Activated naive CD8-positive, alpha-beta T cell treated with anti-CD3 and anti-CD28 coated beads, Interleukin-2, amount 50 U/mL, for 16 hours (primary cell): ENCODE measurements at places on chromosomes 4 and X.

DNA sequence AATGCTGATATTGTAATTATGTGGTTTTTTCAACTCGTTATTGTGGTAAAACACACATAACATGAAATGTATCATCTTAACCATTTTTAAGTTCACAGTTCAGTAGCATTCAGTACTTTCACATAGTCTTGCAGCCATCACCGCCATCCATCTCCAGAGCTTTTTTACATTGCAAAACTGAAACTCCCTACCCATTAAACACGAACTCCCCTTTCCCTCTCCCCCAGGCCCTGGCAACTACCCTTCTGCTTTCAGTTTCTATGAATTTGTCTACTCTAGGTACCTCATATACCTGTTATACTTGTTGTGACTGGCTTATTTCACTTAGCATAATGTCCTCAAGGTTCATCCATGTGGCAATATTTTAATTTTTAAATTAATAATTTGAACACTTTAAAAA lies 380.6 kb downstream of the MAPK10 start:
- no peak for DNase-seq

DNA sequence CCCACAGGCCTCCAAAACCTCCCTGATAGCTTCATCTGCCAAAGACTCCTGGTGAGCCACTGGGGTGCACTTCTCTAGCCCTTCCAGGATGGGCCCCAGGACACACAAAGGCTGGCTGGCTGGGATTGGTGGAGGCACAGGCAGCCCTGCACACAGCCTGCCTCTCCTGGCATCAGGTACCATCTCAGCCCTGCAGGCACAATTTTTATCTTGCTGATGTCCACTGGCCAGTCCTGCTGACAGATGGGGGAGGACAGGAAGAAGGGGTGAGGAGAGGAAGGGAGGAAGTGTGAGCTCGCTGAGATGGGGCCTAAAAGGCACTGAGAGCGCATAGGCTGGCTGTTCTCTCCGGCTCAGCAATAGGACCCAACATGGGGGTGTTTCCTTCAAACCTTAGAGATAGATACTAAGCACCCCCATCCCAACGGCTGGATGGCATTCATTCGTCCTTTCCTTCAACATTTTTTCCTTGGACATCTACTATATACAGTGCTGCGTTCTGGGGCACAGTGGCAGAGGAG lies 92.7 kb downstream of the PJA1 start:
- DNase-seq: no peak

GRCh38 chrX:275967-276580 lies 5.1 kb upstream of the PLCXD1 start:
- no peak for DNase-seq

GRCh38 chr4:185470501-185471195 lies 885 bp downstream of the CCDC110 start:
- no peak for DNase-seq

GRCh38 chr4:101155945-101156344 lies 191.4 kb downstream of the PPP3CA start:
- no peak for DNase-seq

GRCh38 chrX:154840856-154841255 lies 6.4 kb upstream of the SMIM9 start:
- no peak for DNase-seq

- DNase-seq: no peak
Observed at GRCh38 chr4:7715271-7716009, 224.2 kb downstream of the AFAP1 start.

- no peak for DNase-seq
Observed at GRCh38 chrX:95059909-95060308, 1385.9 kb downstream of the FAM133A start.

DNA sequence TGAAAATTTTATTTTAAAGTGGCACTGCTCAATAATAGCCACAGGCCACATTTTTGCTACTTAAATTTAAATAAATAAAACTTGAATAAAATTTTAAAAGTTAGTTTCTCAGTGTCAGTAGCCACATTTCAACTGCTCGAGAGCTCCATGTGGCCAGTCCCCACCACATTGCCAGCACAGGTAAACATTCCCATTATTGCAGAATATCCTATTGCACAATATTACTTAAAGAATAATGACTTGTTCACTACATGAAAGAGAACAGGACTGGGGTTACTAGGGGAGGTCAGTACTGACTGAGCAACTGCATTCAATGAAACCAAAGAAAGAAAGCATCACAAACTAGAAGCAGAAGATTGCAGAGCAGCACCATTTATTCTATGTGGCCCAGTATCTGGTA lies 2201.6 kb upstream of the TENM3 start:
- DNase-seq: no peak

DNA sequence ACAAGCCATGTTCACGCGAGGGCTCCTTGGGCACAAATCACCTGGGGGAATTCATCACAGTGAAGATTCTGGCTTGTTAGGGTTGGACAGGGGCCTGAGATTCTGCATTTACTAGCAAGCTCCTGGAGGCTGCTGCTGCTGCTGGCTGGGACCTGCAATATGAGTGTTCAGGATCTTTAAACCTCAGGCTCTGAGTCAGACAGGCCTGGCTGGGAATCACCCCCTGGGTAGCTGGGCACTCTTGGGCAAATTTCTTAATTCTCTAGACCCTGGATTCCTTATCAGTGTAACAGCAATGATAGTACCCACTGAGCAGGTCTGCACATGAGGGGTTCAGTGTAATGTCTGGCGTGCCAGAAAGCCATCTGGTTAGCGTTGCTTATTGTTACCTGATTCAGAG lies 101.5 kb downstream of the DHX15 start:
- no peak for DNase-seq

- DNase-seq: no peak
Observed at GRCh38 chr4:100288161-100288560, 97.9 kb upstream of the DDIT4L start.

DNA sequence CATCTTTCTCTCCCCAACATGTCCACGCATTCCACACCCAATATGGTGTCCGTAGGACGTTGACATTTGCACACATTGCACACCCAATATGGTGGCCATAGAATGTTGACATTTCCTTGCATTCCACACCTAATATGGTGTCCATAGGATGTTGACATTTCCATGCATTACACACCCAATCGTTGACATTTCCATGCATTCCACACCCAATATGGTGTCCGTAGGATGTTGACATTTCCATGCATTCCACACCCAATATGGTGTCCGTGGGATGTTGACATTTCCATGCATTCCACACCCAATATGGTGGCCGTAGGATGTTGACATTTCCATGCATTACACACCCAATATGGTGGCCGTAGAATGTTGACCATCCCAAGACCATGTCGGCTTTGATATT lies 88.4 kb upstream of the SHOX start:
- no peak for DNase-seq

- DNase-seq: no peak
Observed at GRCh38 chr4:104740161-104740560, 245.5 kb upstream of the CXXC4 start.

GRCh38 chrX:153995504-153995903 lies 22.9 kb downstream of the TMEM187 start:
- no peak for DNase-seq

DNA sequence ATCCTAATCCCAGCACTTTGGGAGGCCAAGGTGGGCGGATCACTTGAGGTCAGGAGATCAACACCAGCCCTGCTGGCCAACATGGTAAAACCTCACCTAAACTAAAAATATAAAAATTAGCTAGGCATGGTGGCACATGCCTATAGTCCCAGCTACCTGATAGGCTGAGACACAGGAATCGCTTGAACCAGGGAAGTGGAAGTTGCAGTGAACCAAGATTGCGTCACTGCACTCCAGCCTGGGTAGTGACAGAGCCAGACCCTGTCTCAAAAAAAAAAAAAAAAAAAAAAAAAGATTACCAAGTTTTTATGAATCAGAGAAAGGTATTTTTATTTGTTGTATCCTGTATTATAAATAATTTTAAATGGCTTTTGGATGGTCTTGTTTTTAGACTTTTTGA lies 15.1 kb downstream of the TRAPPC11 start:
- DNase-seq: no peak

- DNase-seq: no peak
Observed at GRCh38 chr4:185535612-185536410, 504 bp upstream of the PDLIM3 start.

GRCh38 chrX:153925387-153925738 lies 701 bp downstream of the ARHGAP4 start:
- DNase-seq: no peak

DNA sequence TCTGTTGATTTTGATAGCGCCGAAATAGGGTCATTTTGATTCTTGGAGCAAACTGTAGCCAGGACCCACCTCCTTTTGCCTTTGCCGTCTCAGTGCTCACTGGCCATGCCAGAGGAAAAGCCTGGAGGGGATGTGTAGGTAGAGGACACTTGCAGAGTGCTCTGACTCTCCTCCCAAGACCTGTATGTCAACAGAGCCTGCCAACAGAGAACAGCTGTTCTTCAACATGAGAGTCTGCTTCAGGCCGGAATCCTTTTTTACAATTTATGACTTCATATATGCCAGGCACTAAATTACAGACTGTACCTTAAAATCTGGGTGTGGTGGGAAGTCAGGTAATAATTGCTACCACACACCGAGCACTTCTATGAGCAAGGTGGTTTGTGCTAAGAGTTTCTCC lies 94.2 kb downstream of the KDR start:
- DNase-seq: no peak

- DNase-seq: no peak
Observed at GRCh38 chr4:185002784-185003183, 15.5 kb upstream of the HELT start.

DNA sequence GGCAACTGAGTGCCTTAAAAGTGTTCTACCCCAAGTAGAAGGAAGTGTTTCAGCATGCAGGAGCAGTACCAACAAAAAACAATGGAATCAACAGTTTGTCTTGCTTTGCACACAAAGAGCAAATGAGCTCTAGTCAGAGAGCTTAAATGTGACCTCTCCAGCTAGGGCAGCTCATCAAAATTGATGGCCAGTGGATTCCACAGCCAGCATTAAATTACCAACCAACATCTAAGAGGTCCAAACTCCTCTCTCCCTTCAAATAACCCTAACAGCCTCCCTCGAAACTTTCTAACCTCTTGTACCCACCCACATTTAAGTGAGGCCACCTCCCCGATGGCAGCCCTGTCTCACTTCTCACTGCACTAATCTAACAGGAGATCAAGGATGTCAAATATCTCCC lies 219.9 kb downstream of the CHIC2 start:
- DNase-seq: no peak

DNA sequence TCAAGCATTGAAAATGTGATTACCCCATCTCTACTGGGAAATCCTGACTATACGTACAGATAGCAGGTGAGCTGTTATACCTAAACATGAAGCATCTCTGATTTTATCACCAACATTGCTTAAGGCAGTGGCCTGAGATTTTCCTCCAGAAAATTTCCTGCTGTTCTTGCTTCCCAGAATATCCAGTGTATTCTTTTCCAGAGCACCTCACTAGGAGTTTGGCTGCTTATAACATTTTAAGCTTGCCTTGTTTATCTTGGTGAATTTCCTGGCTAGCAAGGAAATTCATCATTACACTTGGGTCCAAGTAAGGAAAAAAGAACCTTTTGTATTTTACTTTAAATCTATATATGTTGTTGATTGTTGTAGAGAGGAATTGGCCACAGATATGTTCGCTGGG lies 73.0 kb upstream of the CLCN4 start:
- no peak for DNase-seq
